ENCODE measurements at places on chromosomes 7 and 10. TPM values are rescaled to one million over a fixed set of nuclear protein-coding genes. Genes with fewer than 3 reads are reported as not detected.

GFRA1 gene
- total RNA-seq: 0.15 TPM

NUP205 gene
- total RNA-seq: 61.7 TPM

PNLIPRP2 gene
- total RNA-seq: not detected

HMX2 gene
- total RNA-seq: not detected

TASOR2 gene
- total RNA-seq: 76.1 TPM

CTBP2 gene
- 78.1 TPM for total RNA-seq

SPDYE2B gene
- total RNA-seq: not detected

PIK3AP1 gene
- total RNA-seq: not detected

CAPZA2 gene
- 121 TPM for total RNA-seq
